ENCODE measurements at places on chromosomes 13 and 19. TPM values are rescaled to one million over a fixed set of nuclear protein-coding genes. Genes with fewer than 3 reads are reported as not detected.
A peak's percentile ranks its signal among the peaks of the same experiment; 100 is the strongest.

GRCh38 chr13:60583196-60583888 is 186.3 kb downstream of the TDRD3 start:
- DNase-seq, result no peak

- peak; percentile 80 for DNase-seq
Measured at GRCh38 chr19:42132851-42133528, 744 bp upstream of the POU2F2 start.

DNA sequence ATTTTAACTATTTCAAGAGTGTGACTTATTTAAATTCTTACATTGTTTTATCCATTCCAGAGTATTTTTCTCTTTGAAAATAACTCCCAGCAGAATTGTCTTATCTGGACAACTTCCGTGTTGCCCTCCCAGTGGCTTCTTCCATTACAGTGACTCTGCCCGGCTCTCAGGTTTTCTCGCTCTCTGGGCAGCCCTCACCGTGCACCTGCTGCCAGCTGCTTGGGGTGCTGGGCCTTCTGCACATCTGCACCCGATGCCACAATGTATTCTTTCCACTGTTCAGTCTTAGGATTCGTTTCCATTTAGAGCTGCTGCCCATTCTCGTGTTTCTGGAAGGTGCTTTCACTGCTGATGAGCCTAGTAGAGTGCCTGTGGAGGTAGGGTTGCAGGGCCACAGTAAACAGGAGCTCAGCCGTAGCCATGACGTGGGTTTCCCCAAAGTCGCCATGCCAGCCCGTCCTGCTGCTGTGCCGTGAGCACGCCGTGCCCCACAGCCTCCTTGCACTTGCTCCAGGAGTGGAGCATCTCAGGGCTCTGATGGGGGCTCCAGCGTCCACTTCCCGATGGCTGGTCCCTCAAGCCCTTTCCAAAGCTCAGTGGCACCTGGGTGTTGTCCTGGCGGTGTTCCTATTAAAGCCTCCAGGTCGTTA is 46.1 kb upstream of the DCUN1D2 start:
- DNase-seq, result no peak

DNA sequence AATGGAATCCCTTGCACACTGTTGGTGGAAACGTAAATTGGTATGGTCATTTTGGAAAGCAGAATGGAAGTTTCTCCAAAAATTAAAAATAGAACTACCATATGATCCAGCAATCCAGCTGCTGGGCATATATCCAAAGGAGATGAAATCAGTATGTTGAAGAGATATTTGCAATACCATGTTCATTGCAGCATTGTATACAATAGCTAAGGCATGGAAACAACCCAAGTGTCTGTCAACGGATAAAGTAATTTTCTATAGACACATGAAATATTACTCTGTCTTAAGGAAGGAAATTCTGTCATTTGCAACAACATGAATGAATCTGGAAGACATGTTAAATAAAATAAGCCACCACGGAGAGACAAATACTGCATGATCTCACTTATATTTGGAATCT is 124.7 kb downstream of the GPC5 start:
- DNase-seq, result no peak

VSTM2B gene
- total RNA-seq, result not detected

BEST2 gene
- not detected for total RNA-seq

ZNF583 gene
- 5.8 TPM for total RNA-seq

GAPDHS gene
- total RNA-seq, result not detected

Measured in activated CD4-positive, alpha-beta T cell treated with anti-CD3 and anti-CD28 coated beads, Interleukin-2, amount 10 ng/mL, durations not matched to agents 7 days and 5 days (primary cell).